ENCODE measurements at places on chromosomes 7 and 10.

DNA sequence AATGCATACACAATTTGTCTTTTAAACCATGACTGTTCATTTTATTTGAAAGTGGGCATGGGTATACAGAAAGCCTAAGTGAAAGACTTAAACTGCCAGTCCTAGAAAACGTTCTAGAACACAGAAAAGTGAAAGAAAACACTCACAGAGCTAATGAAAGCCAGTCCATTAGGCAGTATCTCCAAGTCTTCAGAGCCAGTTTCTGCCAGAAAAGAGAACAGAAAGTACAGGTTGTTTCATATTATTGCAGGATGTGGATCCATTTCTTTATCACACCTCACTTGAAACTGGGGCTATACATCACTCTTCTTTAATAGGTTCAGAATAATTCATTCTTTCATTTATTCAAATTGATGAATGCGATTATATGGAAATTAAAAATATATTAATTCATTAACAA, 7.7 kb downstream of the PON1 start:
- no peak for DNase-seq

GRCh38 chr7:138875794-138876193, 77.8 kb upstream of the ATP6V0A4 start:
- no peak for DNase-seq

GRCh38 chr10:14800397-14800796, 25.7 kb upstream of the FAM107B start:
- no peak for DNase-seq

- DNase-seq: peak; percentile 80
Measured at GRCh38 chr10:71812016-71812912, 38.8 kb downstream of the PSAP start.

DNA sequence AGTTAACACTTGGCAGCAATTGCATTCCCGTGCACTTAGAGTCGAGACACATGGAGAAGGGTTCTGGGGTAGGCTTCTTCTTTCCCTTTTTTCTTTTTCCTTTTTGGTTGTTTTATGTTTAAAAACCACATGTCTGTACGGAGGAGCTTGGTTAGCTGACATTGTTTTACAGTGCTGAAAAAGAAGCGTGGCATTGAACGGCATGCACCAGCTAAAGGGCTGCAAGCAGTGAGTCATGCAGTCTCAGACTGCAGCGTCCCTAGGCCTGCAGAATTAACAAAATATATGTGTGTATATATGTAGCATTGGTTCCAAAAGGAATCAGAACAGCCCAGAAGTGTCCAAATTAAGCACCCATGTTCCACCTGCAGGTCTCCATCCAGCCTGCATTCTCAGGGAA, 211.0 kb downstream of the TCF7L2 start:
- no peak for DNase-seq

DNA sequence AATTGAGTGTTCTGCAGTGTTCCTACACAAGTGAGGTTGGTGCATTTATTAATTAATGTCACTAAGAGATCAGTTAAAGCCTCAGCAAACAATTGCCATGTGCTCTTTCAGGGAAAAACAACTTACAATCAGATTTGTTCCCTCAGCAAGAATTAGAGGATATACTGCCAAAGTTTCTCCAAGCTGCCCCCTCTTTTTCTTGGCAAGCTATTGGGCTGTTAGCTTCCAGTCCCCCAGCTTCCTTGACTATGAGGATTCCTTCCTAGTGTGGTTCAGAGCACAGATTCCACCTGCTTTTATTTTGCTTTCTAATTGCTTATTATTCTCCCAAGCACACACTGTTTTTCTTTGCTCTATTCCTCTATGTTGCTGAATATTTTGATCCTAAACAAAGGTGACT, 112.7 kb downstream of the RBM20 start:
- DNase-seq: peak; percentile 41

Data from NCI-H82 (cell line).